Left ventricle myocardium inferior (tissue), 1 donor: ENCODE measurements at places on chromosomes 2 and 18. TPM values are rescaled to one million over a fixed set of nuclear protein-coding genes. Genes with fewer than 3 reads are reported as not detected.

GRCh38 chr2:133591164-133591563, 22.9 kb upstream of the NCKAP5 start:
- peak; percentile 60 for DNase-seq
- H3K36me3 ChIP-seq = no peaks in the 10 kb centered on the region
- no peaks in the 10 kb centered on the region for H3K27me3 ChIP-seq
- H3K27ac ChIP-seq = peak overlapping the region; percentile 47

- H3K27ac ChIP-seq = peak overlapping the region; percentile 99
- H3K4me1 ChIP-seq = peaks cover 68% of the 10 kb centered on the region
- DNase-seq = no peak
- peak overlapping the region; percentile 96 for H3K4me3 ChIP-seq
- peaks cover 9% of the 10 kb centered on the region for H3K36me3 ChIP-seq
- H3K27me3 ChIP-seq = no peaks in the 10 kb centered on the region
Observed at GRCh38 chr2:47174733-47175361, 19.7 kb upstream of the STPG4 start.

GRCh38 chr2:147663962-147664361, 180.9 kb upstream of the ACVR2A start:
- no peaks in the 10 kb centered on the region for H3K36me3 ChIP-seq
- DNase-seq = no peak
- H3K27me3 ChIP-seq = no peaks in the 10 kb centered on the region

GRCh38 chr2:173357346-173357745, 2.7 kb downstream of the CDCA7 start:
- H3K36me3 ChIP-seq = no peaks in the 10 kb centered on the region
- peaks cover 22% of the 10 kb centered on the region for H3K4me1 ChIP-seq
- H3K27ac ChIP-seq = no peak overlapping the region
- peaks cover 45% of the 10 kb centered on the region for H3K27me3 ChIP-seq
- H3K4me3 ChIP-seq = no peak overlapping the region

DNA sequence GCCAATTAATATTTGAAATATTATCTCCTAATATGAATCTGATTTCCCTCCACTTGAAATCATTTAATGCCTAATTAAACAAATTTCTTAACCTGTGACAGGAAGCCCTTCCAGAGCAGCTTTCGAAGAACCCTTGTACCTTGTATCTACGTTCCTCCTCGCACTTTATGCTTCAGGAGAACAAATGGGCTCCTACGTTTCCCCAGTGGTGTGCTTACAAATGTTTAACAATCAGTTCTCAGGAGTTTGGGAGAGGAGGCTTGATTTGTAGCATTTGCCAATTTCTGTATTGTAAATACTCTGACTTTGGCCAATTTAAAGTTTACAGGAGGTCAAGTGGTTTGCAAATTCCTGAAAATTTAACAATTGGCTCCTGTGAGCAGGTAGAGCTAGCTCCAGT, 327.8 kb downstream of the THSD7B start:
- DNase-seq = no peak
- no peak overlapping the region for H3K27ac ChIP-seq
- H3K27me3 ChIP-seq = no peaks in the 10 kb centered on the region
- H3K4me1 ChIP-seq = no peaks in the 10 kb centered on the region

DNA sequence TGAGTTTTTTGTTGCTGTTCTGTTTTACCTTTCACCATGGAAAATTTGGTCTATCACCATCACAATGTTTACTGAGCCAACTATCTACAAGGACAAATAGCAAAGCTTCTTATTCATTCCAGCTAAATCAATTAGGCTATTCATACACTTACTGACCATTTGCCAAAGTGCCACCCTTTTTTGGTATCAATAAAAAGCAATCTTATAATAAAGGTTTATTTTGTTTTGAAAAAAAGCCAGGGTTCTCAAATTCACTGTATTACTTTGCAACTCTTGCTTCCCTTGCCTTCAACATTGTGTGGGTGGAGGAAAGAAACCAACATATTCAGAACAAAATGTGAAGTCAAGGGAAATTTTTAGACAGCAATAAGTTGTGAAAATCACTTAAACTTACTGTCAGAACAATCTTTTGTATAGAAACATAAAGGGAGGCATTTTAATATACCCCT, 15.3 kb downstream of the PELI1 start:
- H3K36me3 ChIP-seq = no peaks in the 10 kb centered on the region
- H3K27me3 ChIP-seq = no peaks in the 10 kb centered on the region

Gene TRIB2
- 31.1 TPM for total RNA-seq

Gene PUS10
- total RNA-seq = 5.5 TPM

Gene DOCK10
- 1.6 TPM for total RNA-seq

Gene EIF4E2
- total RNA-seq = 44.2 TPM
